NCI-H345 (cell line): ENCODE measurements at places on chromosomes 11 and 22.

- DNase-seq, result no peak
Measured at GRCh38 chr11:92531065-92531739, 306.6 kb downstream of the FAT3 start.

GRCh38 chr11:1435820-1436467 lies 46.2 kb downstream of the BRSK2 start:
- peak; percentile 85 for DNase-seq

- DNase-seq, result peak; percentile 37
Measured at GRCh38 chr22:39490135-39490798, 11.8 kb upstream of the MIEF1 start.

DNA sequence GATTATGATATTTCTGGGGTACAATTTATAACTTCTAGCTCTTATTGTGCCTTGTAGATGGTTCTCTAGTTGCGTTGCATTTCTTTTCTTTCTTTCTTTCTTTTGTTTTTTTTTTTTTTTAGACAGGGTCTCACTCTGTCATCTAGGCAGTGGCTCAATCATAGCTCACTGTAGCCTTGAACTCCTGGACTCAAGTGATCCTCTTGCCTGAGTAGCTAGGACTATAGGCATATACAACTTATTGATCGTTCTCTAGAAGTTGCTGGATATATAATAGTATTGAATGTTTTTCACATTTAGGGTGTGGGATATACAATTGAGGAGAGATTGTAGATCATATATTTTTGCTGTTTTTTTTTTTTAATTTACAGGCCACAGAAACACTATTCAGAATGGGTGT lies 119.2 kb downstream of the TMEM135 start:
- no peak for DNase-seq

GRCh38 chr11:1036931-1037330 lies 413 bp upstream of the MUC6 start:
- no peak for DNase-seq

- DNase-seq, result no peak
Measured at GRCh38 chr22:41905411-41906202, 9.3 kb downstream of the SHISA8 start.

DNA sequence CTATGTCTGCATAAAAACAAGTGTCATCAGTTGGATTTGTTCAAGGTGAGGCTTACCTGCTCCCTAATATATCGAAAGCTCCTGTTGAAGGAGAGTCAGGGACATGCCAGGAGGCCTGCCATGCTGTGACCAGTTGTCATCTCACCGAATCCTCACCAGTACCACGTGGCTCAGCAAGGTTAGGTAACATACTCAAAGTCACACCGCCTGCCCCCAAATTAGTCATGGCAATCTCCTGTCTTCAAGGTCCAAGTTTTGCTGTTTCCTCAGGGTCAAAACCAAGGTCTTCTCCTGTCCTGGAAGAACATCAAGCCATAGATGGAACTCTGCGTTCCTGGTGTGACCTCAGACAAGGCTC lies 67.8 kb downstream of the IGLL1 start:
- no peak for DNase-seq

DNA sequence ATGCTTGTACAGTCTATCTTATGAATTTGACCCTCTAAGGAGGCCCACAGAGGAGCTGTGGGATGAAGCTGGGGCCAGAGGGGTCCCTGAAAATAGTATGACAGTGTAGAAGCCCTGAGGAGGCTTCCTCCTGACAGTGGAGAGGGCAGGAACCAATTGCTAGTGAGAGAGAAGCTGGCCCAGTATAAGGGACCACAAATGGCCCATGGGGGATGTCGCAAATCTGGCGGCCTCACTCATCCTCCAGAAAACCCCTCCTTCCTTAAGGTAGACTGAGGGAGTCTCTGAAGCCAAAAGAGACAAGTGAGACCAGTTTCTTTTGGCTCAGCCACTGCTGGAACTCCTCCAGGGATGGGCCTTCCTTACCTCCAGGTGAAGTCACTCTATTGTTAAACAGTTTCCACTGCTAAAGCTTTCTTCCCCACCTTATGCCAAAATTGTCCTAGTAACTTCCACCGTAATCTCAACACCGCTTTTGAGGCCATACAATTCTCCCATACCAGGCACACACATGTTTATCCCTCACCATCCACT lies 17.8 kb upstream of the CASTOR1 start:
- no peak for DNase-seq

- DNase-seq, result peak; percentile 30
Measured at GRCh38 chr22:33919391-33920196, 682 bp downstream of the LARGE1 start.

GRCh38 chr22:39444937-39445465 lies 11.8 kb upstream of the MGAT3 start:
- no peak for DNase-seq

GRCh38 chr11:119797123-119797611 lies 68.2 kb upstream of the NECTIN1 start:
- DNase-seq, result peak; percentile 29

- no peak for DNase-seq
Measured at GRCh38 chr11:82085493-82085892, 648.2 kb downstream of the FAM181B start.

GRCh38 chr11:129249351-129249750 lies 57.2 kb upstream of the ARHGAP32 start:
- no peak for DNase-seq

DNA sequence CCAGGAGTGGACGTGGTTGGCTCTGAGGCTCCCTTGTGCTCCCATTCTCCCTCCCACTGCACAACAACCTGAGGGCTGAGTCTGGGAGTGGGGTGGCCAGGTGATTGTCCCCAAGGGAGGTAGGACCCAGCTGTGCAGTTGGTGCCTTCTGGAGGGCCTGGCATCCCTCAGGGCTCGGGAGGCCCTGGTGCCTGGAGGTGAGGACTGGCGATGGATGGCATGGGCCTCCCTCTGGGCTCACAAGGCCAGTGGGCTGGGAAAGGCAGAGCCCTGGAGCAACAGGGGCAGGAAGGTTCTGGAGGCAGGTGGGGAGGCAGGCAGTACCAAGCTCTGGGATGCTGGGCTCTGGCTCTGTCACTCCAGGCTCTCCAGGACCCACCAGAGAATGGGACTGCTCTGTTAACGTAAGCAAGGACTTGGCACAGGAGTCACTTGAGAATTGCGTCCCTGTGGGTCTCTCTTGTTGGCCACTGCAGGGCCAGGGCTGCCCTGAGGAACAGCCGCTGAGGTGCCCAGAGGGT lies 114.2 kb downstream of the KCNQ1OT1 start:
- no peak for DNase-seq

GRCh38 chr22:17108256-17109112 lies 12.7 kb downstream of the TMEM121B start:
- DNase-seq, result no peak

GRCh38 chr22:47460176-47460575 lies 697.7 kb downstream of the TBC1D22A start:
- DNase-seq, result no peak

DNA sequence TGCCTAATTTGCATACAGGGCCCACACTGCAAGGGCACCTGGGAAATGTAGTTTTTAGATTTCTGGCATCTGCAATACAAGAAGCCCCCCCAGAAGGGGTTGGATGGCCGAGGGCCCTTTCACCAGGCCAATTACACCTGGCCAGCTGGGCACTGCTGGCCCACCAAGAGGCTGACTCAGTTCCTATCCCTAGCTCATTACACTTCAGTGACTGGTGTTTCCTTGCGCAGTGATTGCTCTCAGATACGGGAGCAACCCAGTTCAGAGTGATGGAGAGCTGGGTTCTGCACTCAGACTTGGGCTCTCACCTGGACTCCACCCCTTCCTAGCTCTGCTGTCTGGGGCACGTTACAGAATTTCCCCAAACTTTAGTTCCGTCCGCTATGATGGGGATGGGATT lies 81.1 kb upstream of the SHANK2 start:
- no peak for DNase-seq

DNA sequence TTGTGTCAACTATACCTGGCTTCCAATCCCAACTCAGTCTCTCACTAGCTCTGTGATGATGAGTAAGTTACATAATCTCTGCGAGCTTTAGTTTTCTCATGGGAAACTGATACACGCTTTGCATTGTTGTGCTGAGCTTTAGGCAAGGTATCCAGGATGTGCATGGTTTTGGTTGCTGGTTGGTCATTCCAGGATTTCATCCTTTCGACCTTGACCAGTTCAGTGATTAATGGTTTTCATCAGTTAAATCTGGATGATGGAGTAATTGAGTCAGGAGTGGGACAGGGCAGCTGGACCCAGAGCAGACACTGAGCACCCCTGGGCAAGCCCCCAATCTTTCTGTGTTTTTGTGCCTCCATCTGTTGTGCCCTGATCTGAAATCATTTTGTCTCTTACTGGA lies 417.3 kb upstream of the CADM1 start:
- DNase-seq, result no peak

DNA sequence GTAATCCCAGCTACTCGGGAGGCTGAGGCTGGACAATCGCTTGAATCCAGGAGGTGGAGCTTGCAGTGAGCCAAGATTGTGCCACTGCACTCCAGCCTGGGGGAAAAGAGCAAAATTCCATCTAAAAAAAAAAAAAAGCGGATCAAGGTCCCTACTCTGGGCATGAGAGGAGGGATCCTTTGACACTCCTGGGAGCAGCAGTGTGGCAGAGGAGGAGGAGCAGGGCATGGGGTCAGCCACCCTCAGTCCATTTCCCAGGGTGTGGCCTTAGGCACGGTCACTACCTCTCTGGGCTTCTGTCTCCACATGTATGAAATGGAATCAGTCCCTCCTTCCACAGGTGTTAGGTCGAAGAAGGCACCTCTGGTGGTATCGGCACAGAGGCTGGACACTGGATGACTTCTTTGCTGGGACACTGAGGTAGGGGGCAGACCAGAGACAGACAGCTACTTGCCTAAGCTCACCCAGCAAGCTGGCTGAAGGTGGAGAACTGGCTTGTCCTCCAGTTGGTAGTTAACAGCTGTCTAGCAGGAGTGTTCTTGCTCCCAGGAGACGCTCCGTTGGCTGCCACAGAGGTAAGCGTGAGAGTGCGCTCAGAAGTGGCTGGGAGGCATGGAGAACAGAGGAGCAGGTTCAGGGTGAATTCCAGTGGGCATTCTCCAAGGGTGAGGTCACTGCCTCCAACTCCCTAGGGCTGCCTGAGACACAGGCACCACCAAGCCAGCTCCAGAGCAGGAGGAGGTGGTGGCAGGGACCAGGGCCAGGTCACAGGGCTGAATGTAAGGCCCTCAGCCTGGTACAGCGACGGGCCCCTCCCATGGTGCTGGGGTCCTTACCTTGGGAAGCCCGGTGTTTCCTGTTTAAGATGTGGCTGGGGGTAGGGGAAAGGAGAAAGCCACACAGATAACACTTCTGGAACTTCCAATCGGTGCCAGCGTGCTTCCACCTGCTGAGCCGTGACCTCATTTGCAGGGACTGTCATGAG lies 19.5 kb downstream of the TXN2 start:
- DNase-seq, result no peak

DNA sequence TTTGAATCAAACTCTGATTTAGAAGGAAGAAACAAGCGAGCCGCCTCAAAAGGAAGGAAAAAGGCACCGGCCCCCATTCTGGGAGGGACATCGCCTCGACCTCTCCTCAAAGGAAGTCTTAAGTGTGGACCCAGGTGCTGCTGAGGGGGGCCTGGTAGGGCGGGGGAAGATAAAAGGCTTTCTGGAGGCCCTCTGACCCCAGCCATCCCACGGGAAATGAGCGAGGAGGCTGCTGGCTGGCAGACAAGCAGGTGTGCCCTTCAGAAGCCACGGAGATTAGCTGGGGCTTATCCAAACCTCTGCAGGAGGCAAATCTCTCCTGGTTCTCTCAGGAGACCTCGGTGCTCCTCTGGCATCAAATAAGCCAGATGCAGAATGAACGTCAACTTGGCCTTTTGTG lies 171.4 kb upstream of the BLID start:
- peak; percentile 70 for DNase-seq

- no peak for DNase-seq
Measured at GRCh38 chr11:20563866-20564265, 35.5 kb upstream of the SLC6A5 start.
